ENCODE measurements at places on chromosomes 1 and 21. TPM values are rescaled to one million over a fixed set of nuclear protein-coding genes. Genes with fewer than 3 reads are reported as not detected.

DNA sequence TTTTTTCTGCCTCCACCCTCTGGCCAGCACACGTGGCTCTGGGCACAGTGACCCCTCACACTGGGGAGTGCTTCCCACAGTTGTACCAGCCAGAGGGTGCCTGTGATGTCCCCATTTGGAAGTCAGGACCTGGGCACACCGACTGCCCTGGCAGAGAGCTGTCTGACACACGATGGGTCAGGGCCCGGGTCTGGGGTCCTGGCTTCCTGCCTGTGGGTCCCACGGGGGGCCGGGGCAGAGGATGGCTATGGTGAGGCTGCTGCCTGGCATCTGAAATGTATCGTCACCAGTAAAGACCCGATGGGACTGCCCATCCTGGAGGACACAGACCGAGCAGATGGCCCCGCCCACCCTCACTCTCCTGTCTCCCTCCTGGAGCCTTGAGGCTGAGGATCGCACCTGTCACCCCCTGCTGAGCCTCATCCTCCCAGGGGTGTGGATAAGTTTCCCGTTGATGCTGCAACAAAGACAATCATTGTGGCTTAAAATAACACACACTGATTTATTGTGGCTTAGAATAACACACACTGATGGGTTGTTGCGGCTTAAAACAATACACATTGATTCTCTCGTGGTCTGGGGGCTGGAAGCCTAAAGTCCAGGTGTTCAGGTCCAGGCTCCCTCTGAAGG is 88.8 kb upstream of the TTC34 start:
- no peak for DNase-seq

GRCh38 chr1:62833529-62833928 is 49.6 kb downstream of the ATG4C start:
- no peak for DNase-seq

- no peak for DNase-seq
Measured at GRCh38 chr1:119108988-119109387, 31.5 kb downstream of the WARS2 start.

DNA sequence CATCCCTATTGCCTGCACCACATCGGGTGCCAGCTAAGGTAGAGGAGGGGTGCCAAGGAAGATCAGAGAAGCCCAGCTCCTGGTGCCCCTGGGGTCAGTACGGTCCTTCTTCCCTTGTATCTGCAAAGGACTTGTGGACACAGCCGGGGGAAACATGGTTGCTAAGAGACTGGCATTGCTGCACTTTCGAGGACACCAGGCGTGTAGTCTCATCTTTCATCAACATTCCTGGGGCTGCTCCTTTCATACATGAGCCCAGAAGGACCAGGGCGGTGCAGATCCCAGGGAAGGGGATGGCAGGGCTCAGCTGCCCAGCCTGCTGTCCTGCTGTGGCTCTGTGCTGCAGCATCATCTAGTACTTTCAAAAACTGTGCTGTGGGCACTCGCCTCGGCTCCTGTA is 61.0 kb downstream of the RUNX1 start:
- no peak for DNase-seq

GRCh38 chr21:34528131-34528561 is 16.1 kb upstream of the KCNE1 start:
- DNase-seq = no peak

DNA sequence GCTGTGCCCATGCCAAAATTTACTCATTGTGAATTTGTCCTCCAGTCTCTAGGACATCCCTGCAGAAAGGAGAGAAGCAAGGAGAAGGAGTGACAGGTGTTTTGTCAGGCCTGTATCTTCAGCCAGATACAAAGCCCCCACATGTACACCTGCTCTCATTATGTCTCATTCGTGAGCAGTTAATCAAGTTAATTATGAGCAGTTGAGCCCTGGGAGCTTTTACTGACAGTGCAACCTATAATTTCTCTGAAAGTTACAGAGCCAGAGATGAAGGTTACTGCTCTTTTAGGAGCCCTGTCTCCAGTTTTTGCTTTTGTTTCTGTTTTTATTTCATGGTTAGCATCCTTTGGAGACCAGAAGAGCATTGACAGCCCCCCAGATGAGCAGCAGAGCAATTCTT is 5.0 kb upstream of the ILDR2 start:
- no peak for DNase-seq

GRCh38 chr1:168585191-168585590 is 8.8 kb downstream of the XCL1 start:
- no peak for DNase-seq

GRCh38 chr1:238950017-238950416 is 436.4 kb upstream of the CHRM3 start:
- no peak for DNase-seq

DNA sequence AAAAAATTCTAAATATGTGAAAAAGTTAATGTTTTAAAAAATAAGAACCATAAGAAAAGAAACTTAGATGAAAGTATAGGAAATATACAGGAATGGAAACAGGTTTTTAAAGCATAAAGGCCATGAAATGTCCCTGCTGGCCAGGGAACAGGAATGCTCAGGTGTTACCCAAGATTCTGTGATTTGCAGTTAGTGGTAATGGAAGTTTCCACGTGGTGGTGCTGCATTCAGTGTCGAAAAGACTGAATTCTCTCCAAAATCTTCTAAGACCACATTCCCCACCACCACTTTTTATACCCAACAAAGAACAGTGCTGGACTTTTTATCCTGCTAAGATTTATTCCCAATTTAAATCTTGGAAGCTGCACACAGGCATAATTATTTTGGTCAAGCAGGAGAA is 126.2 kb downstream of the PRRX1 start:
- no peak for DNase-seq

- no peak for DNase-seq
Measured at GRCh38 chr1:51309291-51309690, 21.1 kb downstream of the TTC39A start.

GRCh38 chr1:2044510-2045319 is 5.5 kb upstream of the PRKCZ start:
- peak; percentile 66 for DNase-seq

- DNase-seq = no peak
Measured at GRCh38 chr21:42507418-42507817, 6.2 kb upstream of the SLC37A1 start.

DNA sequence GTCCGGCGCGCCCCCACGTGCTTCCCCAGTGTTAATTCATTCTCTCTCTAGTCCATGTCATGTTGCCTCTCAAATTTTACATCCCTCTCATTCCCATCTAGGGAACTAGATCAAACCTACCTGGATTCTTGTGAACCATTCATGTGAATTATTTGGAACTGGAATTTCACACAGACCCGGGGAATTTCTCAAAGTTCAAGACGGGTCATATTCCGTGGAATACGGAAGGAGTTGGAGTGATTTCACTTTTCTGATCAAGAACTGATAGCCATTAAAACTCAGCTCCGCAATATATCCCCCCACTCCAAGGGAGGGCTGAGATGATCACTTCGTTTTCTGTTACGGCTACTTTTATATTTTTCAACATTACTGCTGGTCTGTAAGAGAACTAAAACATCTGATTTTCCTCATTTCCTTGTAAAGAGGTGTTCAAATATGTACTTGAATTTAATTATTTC is 1.0 kb upstream of the ENO1 start:
- no peak for DNase-seq

C8B gene
- not detected for total RNA-seq

RNF19B gene
- 29.6 TPM for total RNA-seq

CNIH3 gene
- total RNA-seq = 5.3 TPM

RAD54L gene
- total RNA-seq = 0.39 TPM

PIGR gene
- 670 TPM for total RNA-seq

PRRX1 gene
- total RNA-seq = 23.0 TPM

KCNQ4 gene
- total RNA-seq = 3.7 TPM
